ENCODE measurements at places on chromosomes 5 and 9. TPM values are rescaled to one million over a fixed set of nuclear protein-coding genes. Genes with fewer than 3 reads are reported as not detected.

OR13C5 gene
- not detected for total RNA-seq

LCN12 gene
- not detected for total RNA-seq

ANKRD18A gene
- total RNA-seq = 2.4 TPM

ACOT12 gene
- not detected for total RNA-seq

SEMA6A gene
- total RNA-seq = 6.3 TPM

CAMK4 gene
- total RNA-seq = 0.75 TPM

PCSK5 gene
- 3.8 TPM for total RNA-seq

C5 gene
- total RNA-seq = 0.89 TPM

HSDL2 gene
- 11.2 TPM for total RNA-seq

PDE6A gene
- total RNA-seq = not detected

EMB gene
- 15.1 TPM for total RNA-seq

SPAG8 gene
- not detected for total RNA-seq

ADRA1B gene
- 2.9 TPM for total RNA-seq

NKD2 gene
- 1.7 TPM for total RNA-seq

CATSPER3 gene
- total RNA-seq = 0.13 TPM

RNF180 gene
- total RNA-seq = 11.5 TPM

SLC25A51 gene
- total RNA-seq = 53.5 TPM

SLC22A4 gene
- 2.3 TPM for total RNA-seq

PTGS1 gene
- 0.07 TPM for total RNA-seq

GDA gene
- total RNA-seq = 0.04 TPM

CPEB4 gene
- 32.7 TPM for total RNA-seq

RORB gene
- not detected for total RNA-seq

SYK gene
- total RNA-seq = 12.3 TPM

CIZ1 gene
- total RNA-seq = 103 TPM

CYFIP2 gene
- 99.9 TPM for total RNA-seq

ENTREP1 gene
- total RNA-seq = 3.8 TPM

ADAMTS6 gene
- total RNA-seq = 16.2 TPM

CDKN2B gene
- total RNA-seq = 28.3 TPM

IER5L gene
- total RNA-seq = 60.4 TPM

GPR21 gene
- not detected for total RNA-seq

NSG2 gene
- total RNA-seq = not detected

IFNA13 gene
- not detected for total RNA-seq

MZB1 gene
- not detected for total RNA-seq

DRD1 gene
- not detected for total RNA-seq

SWI5 gene
- 37.4 TPM for total RNA-seq

PCDHGB3 gene
- total RNA-seq = 1.3 TPM

SPATA31D4 gene
- not detected for total RNA-seq

AQP3 gene
- 1.1 TPM for total RNA-seq

ACTL7B gene
- not detected for total RNA-seq

ARHGEF28 gene
- total RNA-seq = 66.1 TPM

ENTPD2 gene
- 0.21 TPM for total RNA-seq

Measured in kidney epithelial cell (primary cell).